Fibroblast of skin of right biceps (primary cell): ENCODE measurements at places on chromosomes 2 and 18.

- DNase-seq = no peak
Observed at GRCh38 chr2:146584316-146584715, 1260.5 kb upstream of the ACVR2A start.

DNA sequence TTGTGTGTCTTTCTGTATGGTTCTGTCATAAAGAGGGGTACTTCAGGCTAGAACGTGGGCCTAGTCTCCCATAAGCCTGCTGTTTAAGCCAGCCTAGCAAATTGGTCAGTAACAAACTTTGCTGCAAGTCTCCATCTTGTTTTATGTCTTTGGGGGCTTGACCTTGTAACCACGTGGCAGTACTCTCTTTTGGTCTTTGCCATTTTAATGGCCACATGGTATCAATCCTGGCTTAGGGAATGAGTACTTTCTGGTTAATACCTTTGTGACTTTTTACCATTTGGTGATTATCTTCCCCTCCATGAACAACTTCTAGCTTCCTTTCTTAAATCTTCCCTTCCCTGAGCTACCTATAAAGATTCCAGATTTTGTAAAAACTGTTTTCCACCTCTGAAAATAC lies 148.3 kb downstream of the GCA start:
- DNase-seq = no peak

GRCh38 chr2:98347298-98348065 lies 1.2 kb downstream of the CNGA3 start:
- DNase-seq = no peak

- DNase-seq = peak; percentile 62
Observed at GRCh38 chr18:616380-616995, 19.7 kb downstream of the CLUL1 start.

DNA sequence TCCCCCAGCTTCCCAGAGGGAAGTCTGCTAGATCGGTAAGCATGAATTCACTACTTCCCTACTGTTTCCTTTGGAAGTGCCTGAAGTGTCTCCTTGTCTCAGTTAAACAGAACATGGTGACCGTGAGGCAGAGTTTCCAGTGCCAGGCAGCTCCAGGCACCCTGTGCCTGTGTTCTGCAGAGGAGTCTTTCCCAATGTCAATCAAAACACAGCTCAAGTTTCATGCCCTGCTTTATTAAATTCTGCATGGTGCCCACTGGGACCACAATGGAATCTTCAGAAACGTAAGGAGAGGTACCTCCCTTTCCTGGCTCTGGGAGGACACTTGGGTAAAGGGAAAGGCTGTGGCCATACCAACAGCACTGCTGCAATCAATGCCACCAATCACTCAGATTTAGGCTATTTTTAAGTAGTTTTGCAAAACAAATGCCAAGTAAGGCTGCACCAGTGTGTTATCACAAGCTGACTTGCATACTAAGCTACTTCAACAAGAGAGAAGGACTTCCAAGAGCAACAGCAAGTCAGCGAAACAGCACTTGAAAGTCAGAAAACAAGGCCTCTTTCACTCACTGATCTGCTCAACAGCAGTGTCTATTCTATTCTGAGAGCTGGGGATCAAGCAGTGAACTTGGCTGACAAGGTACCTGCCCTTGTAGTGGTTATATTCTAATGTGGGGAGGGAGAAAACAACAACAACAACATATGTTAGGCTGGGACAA lies 14.9 kb downstream of the LPIN2 start:
- DNase-seq = no peak

GRCh38 chr2:227472265-227473121 lies 537 bp downstream of the AGFG1 start:
- no peak for DNase-seq

GRCh38 chr2:5145801-5146200 lies 546.4 kb upstream of the SOX11 start:
- DNase-seq = no peak

DNA sequence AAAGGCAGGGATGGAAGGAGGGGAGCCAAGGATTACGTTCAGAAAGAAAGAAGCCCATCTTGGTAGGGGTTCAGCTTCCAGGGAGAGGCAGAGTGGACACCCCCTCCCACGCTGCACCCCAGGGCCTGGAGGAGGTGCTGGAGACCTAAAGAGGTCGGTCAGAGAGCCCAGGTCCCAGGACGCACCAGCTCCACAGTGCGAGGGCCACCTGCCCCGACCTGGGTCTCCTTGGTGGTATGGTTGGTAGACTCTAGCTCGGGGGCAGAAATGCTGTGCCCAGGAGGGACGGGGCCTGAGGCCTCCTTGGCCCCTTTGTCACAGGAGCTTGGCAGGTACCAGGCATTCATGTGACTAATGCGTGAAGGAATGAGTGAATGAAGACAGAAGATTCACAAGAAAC lies 87.1 kb upstream of the RAB6C start:
- no peak for DNase-seq

GRCh38 chr18:48949606-48950535 lies 894 bp downstream of the SMAD7 start:
- DNase-seq = peak; percentile 50

- DNase-seq = no peak
Observed at GRCh38 chr2:130286983-130287655, 55.6 kb upstream of the IMP4 start.

DNA sequence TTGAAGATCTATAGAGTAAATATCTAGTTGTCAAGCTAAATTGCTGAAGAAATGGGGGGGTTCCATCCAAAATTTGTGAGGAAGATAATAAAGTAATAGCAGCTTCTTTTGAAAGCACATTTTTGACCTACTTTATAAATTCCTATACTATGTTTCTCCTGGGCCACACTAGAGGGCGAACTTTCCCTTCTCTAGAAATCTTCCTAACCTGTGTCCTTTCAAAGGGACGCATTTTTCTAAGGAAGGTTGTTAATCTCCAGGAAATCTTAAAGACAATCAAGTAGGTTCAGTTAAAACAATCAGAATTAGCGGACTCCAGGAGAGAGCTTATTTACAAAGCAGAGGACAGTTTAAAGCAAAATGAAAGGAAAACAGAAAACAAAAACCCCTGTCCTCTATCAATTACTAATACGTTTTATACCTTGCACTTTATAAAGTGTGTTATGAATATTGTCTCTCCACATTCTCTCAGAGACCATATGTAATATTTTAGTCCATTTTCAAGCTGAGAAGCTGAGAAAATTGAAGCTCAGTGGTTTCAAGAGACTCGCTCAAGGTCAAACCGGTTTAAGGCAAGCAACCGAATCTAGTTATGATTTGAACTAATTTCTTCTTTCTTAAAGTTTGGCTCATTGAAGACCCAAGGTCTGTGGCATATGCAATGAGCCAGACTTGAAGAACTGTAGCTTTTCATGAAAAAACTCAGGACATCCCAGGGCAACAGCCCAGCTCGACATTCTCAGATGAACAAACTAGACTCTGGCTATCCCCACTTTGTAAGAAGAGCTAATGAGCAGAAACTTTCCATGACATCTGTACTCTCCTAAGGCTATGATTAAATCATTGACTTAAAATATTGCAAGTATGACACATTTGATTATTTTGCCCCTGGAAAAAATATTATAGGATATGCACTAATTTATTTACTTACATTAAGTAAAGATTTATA lies 273.6 kb downstream of the PAX3 start:
- peak; percentile 41 for DNase-seq

DNA sequence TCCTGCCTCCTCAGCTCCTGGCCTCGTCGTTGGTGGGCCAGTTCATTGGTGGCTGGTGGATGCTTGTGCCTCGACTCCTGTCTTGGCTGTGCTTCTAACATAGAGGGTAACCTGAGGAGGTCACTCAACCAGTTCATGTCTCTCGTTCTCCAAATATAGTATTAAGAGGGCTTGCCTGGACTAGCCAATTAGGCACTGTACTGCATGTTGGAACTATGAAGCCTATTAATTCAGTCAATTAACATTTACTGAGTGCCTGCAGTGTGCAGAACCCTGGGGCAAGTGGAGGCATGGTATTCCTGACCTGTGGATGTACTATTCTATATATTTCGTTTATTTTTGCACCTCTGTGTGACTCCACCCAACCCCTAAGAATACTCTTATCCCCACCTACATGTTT lies 89.9 kb upstream of the PELI1 start:
- DNase-seq = no peak
